DMS79 treated with DMSO at 0.1 percent for 48 hours (cell line): ENCODE measurements at places on chromosomes 6 and 20.

- DNase-seq: peak; percentile 2
These were observed 346.5 kb upstream of the PLCB4 start for GRCh38 chr20:8722277-8722928.

DNA sequence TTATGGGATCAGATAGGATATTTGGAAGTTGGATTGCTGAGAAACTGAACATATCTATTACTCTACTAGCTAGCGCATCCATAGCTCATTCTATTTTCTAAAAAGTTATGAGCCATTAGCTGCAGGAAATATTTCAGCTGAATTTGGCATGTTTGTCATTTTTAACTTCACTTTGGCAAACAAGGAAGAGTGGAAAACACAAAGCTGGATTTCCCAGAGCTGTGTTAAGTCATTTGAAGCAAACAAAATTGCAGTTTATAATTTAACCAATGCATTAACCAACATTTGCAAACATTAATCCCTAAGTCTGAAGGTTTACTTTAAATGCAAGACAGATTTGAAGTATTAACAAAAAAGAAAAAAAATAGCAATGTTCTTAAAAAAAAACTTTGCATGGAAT lies 1.2 kb downstream of the ALDH8A1 start:
- no peak for DNase-seq

DNA sequence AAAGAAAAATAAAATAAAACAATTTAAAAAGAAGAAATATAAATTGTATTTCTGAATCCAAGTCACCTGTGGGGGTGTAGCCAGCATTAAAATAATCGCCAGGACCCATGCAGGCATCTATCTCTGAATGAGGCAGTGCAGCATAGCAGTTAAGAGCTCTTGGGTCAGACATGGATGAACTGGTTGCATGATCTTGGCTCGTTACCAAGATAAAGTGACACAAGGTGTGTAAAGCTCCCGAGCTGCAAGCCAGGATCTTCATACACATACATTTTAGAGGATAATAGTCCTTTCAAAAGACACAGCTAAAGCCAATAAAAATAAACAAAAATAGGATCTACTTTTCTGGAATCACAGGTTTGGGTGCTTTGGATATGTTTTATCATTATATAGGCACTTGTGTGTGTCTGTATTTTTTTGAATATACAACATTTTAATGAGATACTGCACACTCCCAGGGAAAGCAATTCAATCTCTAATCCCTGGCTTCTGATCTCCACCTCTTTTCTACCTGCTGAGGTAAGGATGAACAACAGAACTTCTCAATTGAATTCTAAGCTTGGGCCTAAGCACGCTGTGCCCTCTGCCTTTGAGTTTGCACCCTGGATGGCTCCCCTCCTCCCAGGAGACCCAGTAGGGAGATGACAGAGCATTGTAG lies 8.9 kb downstream of the TRIM10 start:
- DNase-seq: peak; percentile 74

DNA sequence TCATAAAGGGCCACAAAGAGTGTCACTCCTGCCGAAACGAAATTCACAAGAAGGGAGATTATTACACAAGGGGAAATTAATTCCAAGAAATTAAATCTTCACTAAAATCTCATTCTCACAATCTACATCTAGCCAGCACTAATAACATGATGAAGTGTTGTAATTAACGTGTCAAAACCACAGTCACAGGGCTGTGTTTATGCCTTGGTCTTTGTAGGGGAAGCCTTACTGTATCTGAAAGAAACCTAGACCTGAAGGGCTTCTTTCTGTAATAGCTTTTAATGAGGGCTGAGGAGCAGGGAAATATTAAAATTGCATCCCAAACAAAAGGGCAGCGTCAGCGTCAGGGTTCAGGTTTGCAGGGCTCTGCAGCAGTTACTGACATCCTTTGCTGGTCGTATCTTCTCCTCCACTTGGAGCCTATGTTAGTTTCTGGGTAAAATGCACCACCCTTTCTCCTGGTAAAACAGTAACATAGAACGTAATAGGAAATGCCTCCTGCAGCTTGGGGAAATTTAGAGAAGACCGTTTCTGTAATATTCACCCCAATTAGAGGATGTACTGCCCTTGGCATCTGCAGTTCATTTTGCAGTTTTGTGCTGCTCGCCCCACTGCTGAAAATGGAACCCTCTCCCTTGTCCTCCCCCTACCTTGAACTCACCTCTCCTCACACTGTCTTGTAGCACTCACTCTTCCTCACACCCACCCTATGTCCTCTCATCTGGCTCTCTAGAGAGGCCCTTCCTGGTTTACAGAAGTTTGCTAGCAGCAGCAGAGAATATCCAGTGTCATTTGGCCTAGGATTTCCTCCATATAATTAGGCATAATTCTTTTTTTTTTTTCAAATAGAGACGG lies 109.0 kb upstream of the TRAF3IP2 start:
- DNase-seq: no peak

DNA sequence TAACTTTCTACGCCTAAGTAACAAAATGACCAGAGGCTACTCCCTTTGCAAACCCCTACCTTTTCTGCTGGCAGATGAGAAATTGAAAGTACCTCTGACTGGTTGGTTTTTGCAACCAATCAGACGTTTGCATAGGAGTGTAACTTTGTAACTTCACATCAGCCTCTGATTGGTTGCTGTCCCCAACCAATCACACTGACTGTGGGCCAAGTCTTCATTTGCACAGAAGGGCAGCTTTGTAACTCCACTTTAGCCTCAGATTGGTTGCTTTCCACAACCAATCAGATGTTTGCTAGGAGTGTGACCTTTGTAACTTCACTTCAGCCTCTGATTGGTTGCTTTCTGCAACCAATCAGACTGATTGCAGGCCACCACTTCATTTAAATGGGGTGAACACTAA lies 89.1 kb downstream of the ME1 start:
- DNase-seq: no peak

- no peak for DNase-seq
These were observed 3.5 kb downstream of the RNASET2 start for GRCh38 chr6:166952567-166953486.

DNA sequence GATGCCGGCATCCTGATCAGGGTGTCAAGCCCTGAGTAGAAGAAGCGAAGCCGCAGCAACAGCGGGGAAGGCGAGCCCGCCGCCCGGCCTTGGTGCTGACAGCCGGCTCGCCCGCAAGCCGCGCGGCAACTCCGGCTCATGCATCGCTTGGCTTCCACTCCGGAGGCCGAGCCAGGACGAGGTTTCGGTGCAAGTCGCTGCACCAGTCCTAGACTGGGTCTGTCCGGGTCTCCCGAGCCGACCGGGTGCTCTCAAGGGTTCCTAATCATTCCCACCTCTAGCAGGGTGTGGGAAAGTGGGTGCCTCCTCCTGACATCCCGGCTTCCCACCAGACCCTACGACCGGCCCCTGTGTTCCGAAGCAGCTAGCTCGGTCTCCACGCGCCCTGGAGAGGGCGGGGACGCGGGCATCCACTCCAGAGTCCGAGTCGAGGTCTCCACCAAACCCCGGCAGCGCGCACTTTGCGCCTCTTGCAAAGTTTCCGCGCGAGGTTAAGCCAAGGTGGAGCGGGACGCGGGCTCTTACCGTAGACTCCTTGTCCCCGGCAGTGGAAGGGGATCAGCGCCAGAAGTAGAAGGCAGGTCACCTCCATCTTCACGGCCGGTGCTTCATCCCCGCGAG lies 1.4 kb downstream of the MDGA1 start:
- peak; percentile 24 for DNase-seq

- DNase-seq: no peak
These were observed 247.0 kb downstream of the LRFN2 start for GRCh38 chr6:40340196-40340595.

DNA sequence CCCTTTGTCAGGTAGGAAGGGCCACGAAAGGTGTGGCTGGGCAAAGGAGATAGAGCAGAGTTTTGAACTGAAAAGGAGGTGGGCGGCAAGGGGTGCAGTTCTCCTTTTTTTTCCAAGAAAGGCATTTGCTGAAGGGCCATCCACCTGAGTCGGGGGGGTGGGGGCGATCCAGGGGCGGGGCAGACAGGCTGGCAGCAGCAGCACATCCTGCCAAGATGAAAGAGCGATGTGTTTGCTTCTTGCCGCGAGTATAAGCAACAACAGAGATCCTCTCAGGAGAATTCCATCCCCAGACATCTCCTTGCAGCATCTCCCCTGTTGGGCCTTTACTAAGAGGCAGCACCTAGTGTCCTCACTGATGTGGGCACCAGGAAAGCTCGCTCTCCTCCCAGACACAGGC lies 516.5 kb downstream of the CD83 start:
- no peak for DNase-seq
